ENCODE measurements at places on chromosomes 2 and 18. TPM values are rescaled to one million over a fixed set of nuclear protein-coding genes. Genes with fewer than 3 reads are reported as not detected.

The BIRC6 gene
- total RNA-seq: 59.4 TPM

The CDK15 gene
- 1.5 TPM for total RNA-seq

The CGREF1 gene
- 3.5 TPM for total RNA-seq

The ACOXL gene
- total RNA-seq: not detected

The TMEM163 gene
- not detected for total RNA-seq

The PLB1 gene
- total RNA-seq: 9.7 TPM

The CHAC2 gene
- total RNA-seq: not detected

The FTCDNL1 gene
- 3.4 TPM for total RNA-seq

The LDAH gene
- total RNA-seq: 15.6 TPM

The RAX gene
- total RNA-seq: not detected

The C2orf81 gene
- 10.3 TPM for total RNA-seq

The ZNF892 gene
- 1.4 TPM for total RNA-seq

DNA sequence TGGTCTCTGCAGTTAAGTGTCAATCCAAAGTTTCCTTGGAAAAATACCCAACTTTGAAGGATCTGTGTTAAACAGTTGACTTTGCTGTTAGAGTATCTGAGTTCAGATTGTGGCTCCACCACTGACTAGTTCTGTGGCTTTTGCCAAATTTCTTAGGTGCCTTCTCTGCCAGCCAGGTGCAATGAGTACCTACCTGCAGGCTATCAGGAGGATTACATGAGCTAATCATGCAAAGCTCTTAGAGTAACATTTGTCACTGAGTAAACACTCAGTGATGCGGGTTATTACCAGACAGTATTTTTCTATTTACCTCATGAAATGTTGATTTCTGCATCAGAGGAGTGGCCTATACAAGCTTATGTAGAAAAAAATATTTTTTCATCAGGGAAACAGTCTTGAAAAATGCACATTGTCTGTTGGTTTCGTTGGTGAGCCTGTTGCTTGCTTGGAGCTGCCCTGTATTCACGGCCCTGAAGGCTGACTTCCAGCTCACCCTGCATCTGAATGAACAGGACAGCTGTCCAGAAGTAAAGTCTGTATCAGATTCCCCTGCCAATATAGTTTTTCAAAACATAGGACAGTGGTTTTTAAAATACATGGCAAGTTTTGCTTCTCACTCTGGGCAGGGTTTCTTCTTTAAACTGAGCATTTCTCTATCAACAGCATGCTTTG is 235.1 kb downstream of the CDCA7 start:
- no peaks in the 10 kb centered on the region for H3K36me3 ChIP-seq
- no peaks in the 10 kb centered on the region for H3K4me1 ChIP-seq
- H3K27me3 ChIP-seq: no peaks in the 10 kb centered on the region
- no peak overlapping the region for H3K27ac ChIP-seq
- no peak overlapping the region for H3K4me3 ChIP-seq

DNA sequence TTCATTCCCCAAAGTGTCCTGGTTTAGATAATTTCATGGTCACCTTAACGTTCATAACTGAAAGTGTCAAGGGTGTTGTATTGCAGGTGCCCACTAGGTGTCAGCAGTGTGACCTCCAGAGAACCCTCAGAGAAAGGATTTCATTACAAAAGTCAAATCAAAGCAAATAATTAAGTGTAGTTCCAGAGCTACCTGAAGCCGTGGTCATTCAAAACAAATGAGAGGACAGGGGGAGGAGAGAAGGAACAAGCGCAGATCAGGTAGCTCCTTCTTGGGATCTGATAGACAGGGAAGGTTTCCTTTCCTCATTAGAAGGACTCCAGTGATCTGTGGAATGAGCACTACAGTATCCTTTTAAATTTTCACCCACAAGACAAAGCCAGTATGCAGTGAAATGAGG is at the start of gene SLC9A4:
SLC9A4 (plus strand) TSS at position 207 of the 400 bp plus-strand sequence. CDS start 534 bp downstream, outside the sequence.
- no peaks in the 10 kb centered on the region for H3K4me1 ChIP-seq
- no peaks in the 10 kb centered on the region for H3K27me3 ChIP-seq
- DNase-seq: no peak
- H3K27ac ChIP-seq: no peak within 1 kb of the TSS
- no peak within 1 kb of the TSS for H3K4me3 ChIP-seq
- H3K36me3 ChIP-seq: no peaks in the 10 kb centered on the region

DNA sequence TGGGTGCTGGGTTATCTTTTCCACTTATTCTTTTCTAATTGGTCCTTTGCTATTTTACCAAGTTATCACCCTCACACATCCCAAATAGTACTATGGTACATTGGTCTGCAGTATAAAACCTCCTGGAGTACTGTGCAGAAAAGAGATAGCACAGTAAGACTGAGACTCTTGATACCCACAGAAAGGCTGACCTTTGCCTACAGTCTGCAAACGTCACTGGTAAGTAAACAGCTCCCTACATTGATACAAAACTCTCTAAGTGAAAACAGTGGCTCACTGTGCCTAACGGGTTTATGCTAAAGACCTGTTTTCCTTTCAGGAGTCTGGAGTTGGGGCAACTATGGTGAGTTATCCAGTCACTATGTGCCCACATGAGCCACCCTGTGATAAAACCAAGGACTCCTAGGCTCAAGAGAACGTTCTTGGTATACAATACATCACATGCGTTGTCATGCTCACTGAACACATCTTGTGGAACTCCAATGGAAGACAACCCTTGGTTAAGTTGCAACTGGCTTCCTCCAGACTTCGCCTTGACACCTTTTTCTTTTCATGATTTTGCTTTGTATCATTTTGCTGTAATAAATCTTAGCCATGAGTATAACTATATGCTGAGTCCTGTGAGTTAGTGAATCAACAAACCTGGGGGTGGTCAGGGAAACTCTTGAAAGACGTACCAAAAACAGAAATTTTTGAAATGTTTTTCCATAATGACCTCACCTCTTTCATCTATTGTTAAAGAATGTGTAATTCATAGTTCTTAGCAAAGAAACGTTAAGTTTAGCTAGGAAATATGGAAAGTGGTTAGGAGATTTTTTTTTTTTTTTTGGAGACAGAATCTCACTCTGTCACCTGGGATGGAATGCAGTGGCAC is 104.9 kb downstream of the C2orf74 start:
- H3K4me1 ChIP-seq: no peaks in the 10 kb centered on the region
- DNase-seq: no peak
- no peak overlapping the region for H3K27ac ChIP-seq

GRCh38 chr2:120958623-120959366 is 223.1 kb downstream of the GLI2 start:
- no peaks in the 10 kb centered on the region for H3K27me3 ChIP-seq
- no peak overlapping the region for H3K27ac ChIP-seq
- no peak for DNase-seq
- H3K4me3 ChIP-seq: no peak overlapping the region
- no peaks in the 10 kb centered on the region for H3K4me1 ChIP-seq
- peaks cover 5% of the 10 kb centered on the region for H3K36me3 ChIP-seq

DNA sequence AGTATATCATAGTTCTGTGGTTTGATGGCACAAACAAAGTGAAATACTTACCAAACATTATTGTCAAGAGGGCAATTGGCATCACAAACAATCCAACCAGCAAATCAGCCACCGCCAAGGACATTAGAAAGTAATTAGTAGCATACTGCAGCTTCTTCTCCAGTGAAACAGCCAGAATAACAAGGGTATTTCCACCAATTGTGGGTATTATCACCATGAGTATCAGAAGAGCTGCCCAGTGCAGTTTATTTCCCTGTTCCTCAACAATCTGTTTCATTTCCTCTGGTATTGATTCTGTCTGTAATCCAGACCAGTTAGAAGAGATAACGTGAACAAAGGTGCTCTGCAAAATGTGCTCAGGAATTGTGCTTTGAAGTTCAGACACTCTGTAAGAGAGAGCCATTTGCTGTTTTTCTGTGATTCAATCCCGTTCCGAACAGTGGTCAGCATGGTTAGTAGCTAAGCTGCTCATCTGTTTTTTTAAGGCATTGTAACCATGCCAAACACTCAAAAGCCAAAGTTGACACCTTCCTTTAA is 1.4 kb downstream of the HTR2B start:
- H3K4me3 ChIP-seq: peak overlapping the region; percentile 26
- DNase-seq: no peak
- H3K4me1 ChIP-seq: no peaks in the 10 kb centered on the region
- H3K27ac ChIP-seq: no peak overlapping the region
- no peaks in the 10 kb centered on the region for H3K36me3 ChIP-seq

DNA sequence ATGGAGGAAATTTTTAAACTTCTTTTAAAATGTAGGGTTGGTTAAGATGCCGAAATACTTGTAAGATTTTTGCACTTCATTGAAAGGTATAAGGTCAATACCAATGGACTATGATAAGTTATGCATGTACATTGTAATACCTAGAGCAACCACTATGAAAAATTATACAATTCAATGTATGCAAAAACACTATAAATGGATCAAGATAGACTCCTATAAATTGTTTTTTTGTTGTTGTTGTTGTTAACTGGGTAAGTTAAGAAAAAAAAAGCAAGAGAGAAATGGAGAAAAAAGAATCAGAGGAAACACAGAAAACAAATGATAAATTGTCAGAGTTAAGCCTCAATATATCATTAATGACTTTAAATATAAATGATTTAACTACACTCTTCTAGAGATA is 421.2 kb downstream of the TMEM182 start:
- no peak for DNase-seq
- no peaks in the 10 kb centered on the region for H3K4me1 ChIP-seq
- H3K27me3 ChIP-seq: no peaks in the 10 kb centered on the region
- no peaks in the 10 kb centered on the region for H3K36me3 ChIP-seq
- H3K4me3 ChIP-seq: no peak overlapping the region

DNA sequence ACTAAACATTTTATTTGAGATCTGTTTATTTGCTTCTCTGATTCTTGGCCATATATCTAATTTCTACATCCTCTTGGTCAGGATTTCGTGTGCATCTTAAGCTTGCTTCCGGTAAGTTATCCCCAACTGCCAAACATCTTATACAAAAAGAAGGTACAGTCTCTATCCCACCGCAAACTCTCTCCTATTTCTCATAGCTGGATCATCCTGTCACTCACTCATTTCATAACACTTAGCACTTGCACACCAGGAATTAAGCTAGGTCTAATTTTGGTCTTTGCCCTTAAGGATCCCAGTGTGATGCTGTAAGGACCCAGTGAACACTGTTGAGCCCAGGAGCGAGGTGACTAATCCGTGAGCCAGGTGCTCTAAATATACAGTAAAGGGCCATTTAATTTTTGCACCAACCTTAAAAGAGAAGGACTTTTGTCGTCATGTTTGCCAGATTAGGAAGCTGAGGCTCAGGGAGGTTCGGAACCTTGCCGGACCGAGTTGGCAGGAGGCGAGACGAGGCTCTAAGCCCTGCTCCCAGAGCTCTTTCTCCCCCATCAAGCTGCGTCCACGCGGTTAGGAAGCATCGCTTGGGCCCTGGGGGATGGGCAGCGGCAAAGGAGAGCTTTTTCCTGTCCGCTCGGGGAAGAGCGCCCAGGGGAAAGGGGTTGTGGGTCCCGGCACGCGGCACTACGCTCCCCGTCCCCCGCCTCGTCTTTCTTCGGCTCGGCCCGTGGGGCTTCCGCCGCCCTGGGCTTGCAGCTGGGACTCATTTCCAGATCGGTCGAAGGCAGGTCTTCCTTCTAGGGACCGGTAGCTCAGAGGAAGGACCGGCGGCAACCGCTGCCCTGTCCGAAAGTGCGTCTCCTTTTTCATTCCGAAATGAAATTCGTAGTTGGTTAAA is 4.1 kb upstream of the ITPRIPL1 start:
- no peak overlapping the region for H3K27ac ChIP-seq
- H3K4me3 ChIP-seq: peak overlapping the region; percentile 67
- H3K27me3 ChIP-seq: no peaks in the 10 kb centered on the region
- no peak for DNase-seq

GRCh38 chr2:206988884-206989283 is 49.6 kb downstream of the CPO start:
- no peak overlapping the region for H3K4me3 ChIP-seq
- DNase-seq: no peak
- H3K4me1 ChIP-seq: no peaks in the 10 kb centered on the region
- no peaks in the 10 kb centered on the region for H3K27me3 ChIP-seq

GRCh38 chr18:62741118-62741566 is 25.8 kb downstream of the PHLPP1 start:
- H3K27ac ChIP-seq: no peak overlapping the region
- H3K4me1 ChIP-seq: peaks cover 5% of the 10 kb centered on the region
- DNase-seq: no peak
- no peak overlapping the region for H3K4me3 ChIP-seq
- H3K27me3 ChIP-seq: no peaks in the 10 kb centered on the region

DNA sequence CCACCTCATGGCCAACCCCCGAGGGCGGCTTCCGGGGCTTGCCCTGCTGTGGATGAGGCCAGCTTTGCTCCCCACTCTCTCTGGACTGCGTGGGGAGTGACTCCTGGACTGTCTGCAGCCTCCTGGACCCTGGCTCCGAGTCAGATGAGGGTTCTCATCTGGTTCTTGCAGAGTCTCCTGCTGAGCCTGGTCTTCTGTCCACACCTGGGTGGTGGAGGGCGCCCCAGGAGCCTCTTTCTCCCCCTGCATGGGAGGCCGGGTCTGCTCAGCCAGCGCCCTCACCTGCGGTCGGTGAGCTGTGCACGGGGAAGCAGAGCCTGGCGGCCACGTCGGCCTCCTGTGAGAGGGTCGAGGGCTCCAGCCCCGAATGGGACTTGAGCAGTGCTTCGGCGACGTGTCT is 78.3 kb downstream of the RTP5 start:
- no peak overlapping the region for H3K4me3 ChIP-seq
- no peaks in the 10 kb centered on the region for H3K36me3 ChIP-seq
- no peak overlapping the region for H3K27ac ChIP-seq
- H3K4me1 ChIP-seq: no peaks in the 10 kb centered on the region

GRCh38 chr2:117858336-117858735 is 43.8 kb downstream of the DDX18 start:
- no peak overlapping the region for H3K27ac ChIP-seq
- H3K27me3 ChIP-seq: no peaks in the 10 kb centered on the region
- no peaks in the 10 kb centered on the region for H3K36me3 ChIP-seq
- H3K4me3 ChIP-seq: no peak overlapping the region
- DNase-seq: no peak

DNA sequence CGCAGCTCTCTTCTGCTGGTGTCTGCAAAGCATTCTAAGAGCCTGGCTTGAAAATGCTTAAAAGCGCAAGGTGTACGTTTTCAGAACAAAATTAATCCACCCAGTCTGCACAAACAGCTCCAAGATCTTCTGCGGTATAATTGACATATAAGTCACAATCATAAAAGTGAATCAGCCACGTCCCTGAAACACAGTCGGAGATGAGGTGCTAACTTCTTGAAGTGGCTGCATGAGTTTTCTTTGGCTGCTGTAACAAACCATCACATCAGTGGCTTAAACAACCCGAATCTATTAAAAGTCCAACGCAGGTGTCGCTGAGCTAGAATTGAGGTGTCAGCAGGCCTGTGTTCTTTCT is 32.6 kb downstream of the ARL4C start:
- H3K27me3 ChIP-seq: no peaks in the 10 kb centered on the region
- H3K4me1 ChIP-seq: no peaks in the 10 kb centered on the region
- no peak overlapping the region for H3K27ac ChIP-seq
- no peak for DNase-seq
- no peaks in the 10 kb centered on the region for H3K36me3 ChIP-seq

- H3K4me1 ChIP-seq: no peaks in the 10 kb centered on the region
- H3K27ac ChIP-seq: no peak overlapping the region
- H3K4me3 ChIP-seq: no peak overlapping the region
- no peak for DNase-seq
- no peaks in the 10 kb centered on the region for H3K27me3 ChIP-seq
These were observed 73.4 kb downstream of the RPRM start for GRCh38 chr2:153405196-153405595.

Data from ascending aorta (tissue), 2 donors.